Activated CD8-positive, alpha-beta T cell treated with anti-CD3 and anti-CD28 coated beads, Interleukin-2, amount 10 ng/mL, durations not matched to agents 7 days and 5 days (primary cell): ENCODE measurements at places on chromosomes 3 and 15.

GRCh38 chr15:38069511-38070011 is 135.1 kb downstream of the TMCO5A start:
- H3K4me3 ChIP-seq = no peak overlapping the region
- no peaks in the 10 kb centered on the region for H3K36me3 ChIP-seq

DNA sequence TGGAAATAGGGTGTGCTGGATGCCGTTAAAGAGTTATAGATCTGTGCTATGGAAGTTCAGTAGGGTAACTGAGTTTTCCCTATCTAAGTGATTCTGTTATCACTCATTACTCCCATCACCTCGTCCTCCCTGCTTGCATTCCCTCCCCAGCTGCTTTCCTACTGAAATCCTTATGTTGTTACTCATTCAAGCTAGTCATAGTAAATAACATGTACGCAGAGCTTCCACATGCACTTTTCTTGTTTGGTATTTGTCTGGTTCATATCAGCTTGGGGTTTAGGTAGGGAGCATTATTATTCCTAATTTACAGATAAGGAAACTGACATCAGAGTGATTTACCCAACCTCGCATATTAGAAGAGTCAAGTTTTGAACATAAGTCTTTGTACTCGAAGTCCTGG is 135.1 kb downstream of the HCN4 start:
- H3K27ac ChIP-seq = no peak overlapping the region
- no peak for DNase-seq
- H3K36me3 ChIP-seq = no peaks in the 10 kb centered on the region
- H3K4me3 ChIP-seq = no peak overlapping the region
- no peaks in the 10 kb centered on the region for H3K4me1 ChIP-seq

DNA sequence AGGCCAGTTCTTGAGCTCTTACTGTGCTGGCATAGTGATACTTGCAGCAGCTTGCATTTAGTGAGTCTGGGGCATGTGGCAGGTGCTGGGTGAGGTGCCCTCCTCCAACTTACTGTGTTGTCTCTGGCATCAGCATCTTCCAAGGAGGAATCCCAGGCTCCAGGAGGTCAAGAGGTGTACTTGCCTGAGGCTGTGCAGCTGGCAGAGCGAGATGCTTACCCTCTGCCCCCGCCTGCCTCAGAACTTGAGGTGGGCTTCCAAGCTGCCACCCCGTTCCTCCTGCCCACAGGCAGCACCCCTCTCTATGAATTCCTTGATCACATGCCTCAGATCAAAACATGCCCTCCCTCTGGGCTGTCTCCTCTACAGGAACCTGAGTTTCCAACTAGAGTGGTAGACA is 86.0 kb downstream of the EEFSEC start:
- H3K27me3 ChIP-seq = no peaks in the 10 kb centered on the region
- H3K4me3 ChIP-seq = no peak overlapping the region
- H3K27ac ChIP-seq = no peak overlapping the region

GRCh38 chr15:33206366-33206765 is 11.9 kb upstream of the FMN1 start:
- H3K36me3 ChIP-seq = no peaks in the 10 kb centered on the region
- H3K4me3 ChIP-seq = no peak overlapping the region
- no peaks in the 10 kb centered on the region for H3K27me3 ChIP-seq
- no peak overlapping the region for H3K27ac ChIP-seq
- H3K4me1 ChIP-seq = peaks cover 27% of the 10 kb centered on the region

GRCh38 chr15:80957556-80957955 is 32.1 kb downstream of the MESD start:
- no peaks in the 10 kb centered on the region for H3K27me3 ChIP-seq
- no peak overlapping the region for H3K4me3 ChIP-seq
- H3K27ac ChIP-seq = no peak overlapping the region
- H3K36me3 ChIP-seq = peaks cover 35% of the 10 kb centered on the region
- H3K4me1 ChIP-seq = peaks cover 11% of the 10 kb centered on the region

DNA sequence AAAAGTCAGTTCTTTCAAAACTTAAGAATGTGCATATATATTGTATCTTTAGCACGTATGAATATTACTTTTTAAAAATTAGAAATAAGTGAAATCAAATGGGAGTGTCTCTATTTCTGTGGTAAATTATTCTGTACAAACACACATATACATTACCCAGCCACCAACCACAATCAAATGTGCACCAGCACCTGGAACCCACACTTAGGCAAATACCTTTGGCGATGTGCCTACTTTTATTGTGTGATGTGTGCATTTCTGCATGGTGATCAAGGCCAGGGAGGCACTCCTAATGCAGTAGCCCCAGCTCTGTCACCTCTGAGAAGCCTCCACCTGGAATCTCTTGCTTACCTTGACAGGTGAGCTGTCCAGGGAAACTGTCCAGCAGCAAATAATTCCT is 76.9 kb downstream of the PIK3R4 start:
- H3K27ac ChIP-seq = no peak overlapping the region
- no peak overlapping the region for H3K4me3 ChIP-seq
- no peak for DNase-seq
- H3K36me3 ChIP-seq = peaks cover 6% of the 10 kb centered on the region
- no peaks in the 10 kb centered on the region for H3K4me1 ChIP-seq

- no peaks in the 10 kb centered on the region for H3K4me1 ChIP-seq
- no peaks in the 10 kb centered on the region for H3K36me3 ChIP-seq
- H3K27me3 ChIP-seq = no peaks in the 10 kb centered on the region
- H3K4me3 ChIP-seq = no peak overlapping the region
- no peak for DNase-seq
Observed at GRCh38 chr3:12817343-12817710, 20.8 kb downstream of the CAND2 start.

DNA sequence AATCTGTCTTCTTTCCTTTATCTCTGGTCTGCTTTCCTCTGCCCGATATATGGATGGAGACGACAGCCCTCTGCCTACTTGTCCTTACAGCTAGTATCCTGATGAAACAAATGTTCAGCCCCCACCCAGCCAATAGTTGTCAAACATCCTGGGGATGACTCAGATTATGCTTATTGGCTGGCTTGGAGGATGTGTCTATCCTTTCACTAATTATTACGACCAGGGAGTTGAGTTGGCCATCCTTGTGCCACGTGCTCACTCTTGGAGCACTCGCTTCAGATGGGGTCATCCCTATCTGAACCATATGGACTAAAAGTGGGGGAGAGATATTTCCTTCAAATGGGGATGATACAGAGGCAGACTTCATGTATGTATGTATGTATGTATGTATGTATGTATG is 6.4 kb upstream of the MAP3K13 start:
- no peaks in the 10 kb centered on the region for H3K4me1 ChIP-seq
- peaks cover 25% of the 10 kb centered on the region for H3K27me3 ChIP-seq
- no peak overlapping the region for H3K4me3 ChIP-seq
- no peak for DNase-seq

GRCh38 chr3:30248423-30248822 is 358.0 kb upstream of the TGFBR2 start:
- H3K36me3 ChIP-seq = peaks cover 5% of the 10 kb centered on the region
- no peak for DNase-seq
- H3K4me3 ChIP-seq = no peak overlapping the region
- H3K27me3 ChIP-seq = no peaks in the 10 kb centered on the region
- peaks cover 9% of the 10 kb centered on the region for H3K4me1 ChIP-seq

DNA sequence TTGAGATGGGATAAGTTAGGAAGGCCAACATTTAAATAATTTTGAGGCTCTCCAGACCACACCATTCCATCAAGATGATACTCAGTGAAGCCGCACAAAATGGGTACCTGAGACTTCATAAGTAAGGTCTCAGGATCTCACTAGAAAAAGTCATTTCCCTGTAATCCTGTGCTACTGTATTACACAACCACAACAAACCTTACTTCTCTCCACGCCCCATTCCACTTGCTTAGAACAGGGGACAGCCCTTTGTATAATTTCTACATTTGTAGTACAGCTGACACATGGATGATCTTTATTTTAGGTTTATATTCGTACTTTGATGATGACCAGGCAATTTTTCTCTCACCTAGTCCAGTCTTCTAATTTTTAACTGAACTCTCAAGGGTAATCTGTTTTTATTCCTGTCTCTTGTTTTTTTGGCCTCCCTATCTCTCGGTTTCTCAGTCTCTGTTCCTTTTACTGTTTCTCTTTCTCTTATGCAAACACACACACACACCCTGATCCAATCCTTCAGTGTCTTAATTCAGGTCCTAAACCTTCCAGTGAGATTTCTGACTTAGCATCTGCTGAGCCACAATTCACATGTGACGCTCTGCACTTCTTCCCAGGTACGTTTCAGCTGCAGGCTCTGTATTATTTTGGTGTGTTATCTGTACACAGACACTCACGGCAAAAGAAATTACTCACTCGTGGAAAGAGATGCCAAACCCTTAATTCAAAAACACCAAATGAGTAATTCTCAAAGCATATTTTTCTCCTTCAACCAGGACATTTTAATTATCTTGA is 223.2 kb upstream of the THBS1 start:
- H3K27ac ChIP-seq = no peak overlapping the region
- H3K4me3 ChIP-seq = no peak overlapping the region
- peaks cover 7% of the 10 kb centered on the region for H3K27me3 ChIP-seq
- H3K4me1 ChIP-seq = no peaks in the 10 kb centered on the region
- H3K36me3 ChIP-seq = no peaks in the 10 kb centered on the region

DNA sequence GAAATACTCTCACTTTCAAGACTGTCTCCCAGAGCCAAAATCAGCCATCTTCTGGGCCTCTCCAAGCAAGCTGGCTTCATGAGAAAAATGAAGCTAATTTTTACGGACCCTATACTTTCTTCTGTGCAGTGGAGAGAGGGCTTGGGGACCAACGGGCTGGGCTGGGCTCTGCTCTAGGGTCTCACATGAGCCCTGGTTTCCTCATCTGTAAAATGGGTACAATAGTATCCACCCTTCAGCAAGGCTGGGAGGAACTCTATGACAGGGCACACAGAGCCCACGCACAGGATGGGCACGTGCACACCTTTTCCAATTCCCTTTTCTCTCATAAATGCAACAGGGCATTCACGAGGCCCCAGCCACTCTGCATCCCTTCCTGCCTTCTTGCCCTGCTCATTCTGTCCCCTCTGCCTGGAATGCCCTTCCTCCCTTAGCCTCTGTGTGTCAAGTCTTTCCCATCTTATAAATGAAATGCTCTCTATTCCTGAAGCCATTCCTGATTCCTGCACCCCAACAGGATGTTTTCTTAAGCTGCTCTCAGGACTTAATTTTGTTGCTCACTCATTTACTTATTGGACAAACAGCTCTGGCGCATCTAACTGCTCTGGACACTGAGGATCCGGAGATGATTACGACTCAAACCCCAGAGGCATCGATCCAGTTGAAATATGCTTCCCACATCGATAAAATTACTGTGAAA is 32.9 kb upstream of the SEC13 start:
- no peak overlapping the region for H3K27ac ChIP-seq
- no peaks in the 10 kb centered on the region for H3K36me3 ChIP-seq
- H3K27me3 ChIP-seq = peaks cover 9% of the 10 kb centered on the region
- DNase-seq = no peak
- no peak overlapping the region for H3K4me3 ChIP-seq
